Neural progenitor cell (in vitro differentiated cells): ENCODE measurements at places on chromosomes 2 and 18. TPM values are rescaled to one million over a fixed set of nuclear protein-coding genes. Genes with fewer than 3 reads are reported as not detected.

- no peaks in the 10 kb centered on the region for H3K4me1 ChIP-seq
- H3K36me3 ChIP-seq = no peaks in the 10 kb centered on the region
- H3K27ac ChIP-seq = no peak overlapping the region
- no peaks in the 10 kb centered on the region for H3K27me3 ChIP-seq
- H3K4me3 ChIP-seq = no peak overlapping the region
- DNase-seq = no peak
These were observed 42.7 kb upstream of the ODC1 start for GRCh38 chr2:10490806-10491291.

Gene ADAM23
- 17.2 and 19.4 TPM in 2 replicates for total RNA-seq

Gene SPOPL
- total RNA-seq = 13.3 and 19.8 TPM in 2 replicates

Gene KATNAL2
- total RNA-seq = 28.6 and 39.9 TPM in 2 replicates

Gene ASAP2
- total RNA-seq = 26.1 and 31.7 TPM in 2 replicates
